ENCODE measurements at places on chromosomes 1 and 21. TPM values are rescaled to one million over a fixed set of nuclear protein-coding genes. Genes with fewer than 3 reads are reported as not detected.

GRCh38 chr1:18945401-18945849 lies 11.1 kb downstream of the IFFO2 start:
- no peak for DNase-seq

DNA sequence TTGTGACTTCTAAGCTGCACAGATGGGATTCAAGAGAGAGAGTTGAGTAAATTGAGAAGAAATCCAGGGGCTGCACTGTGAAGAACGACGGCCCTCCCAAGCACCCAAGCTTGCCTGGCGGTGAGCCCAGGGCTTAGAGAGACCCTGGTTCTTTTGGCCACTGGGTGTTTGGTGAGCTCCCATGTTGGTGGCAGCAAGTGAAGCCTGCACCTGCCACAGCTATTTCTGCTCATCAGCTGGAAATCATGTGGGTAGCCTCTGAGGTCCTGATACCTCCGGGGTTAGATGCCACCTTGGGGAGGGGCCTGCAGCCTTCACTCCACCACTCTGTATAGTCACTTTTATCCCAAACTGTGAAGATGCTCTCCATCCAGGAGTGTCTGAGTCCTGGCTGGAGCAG lies 6.2 kb upstream of the BTG2 start:
- DNase-seq: no peak

DNA sequence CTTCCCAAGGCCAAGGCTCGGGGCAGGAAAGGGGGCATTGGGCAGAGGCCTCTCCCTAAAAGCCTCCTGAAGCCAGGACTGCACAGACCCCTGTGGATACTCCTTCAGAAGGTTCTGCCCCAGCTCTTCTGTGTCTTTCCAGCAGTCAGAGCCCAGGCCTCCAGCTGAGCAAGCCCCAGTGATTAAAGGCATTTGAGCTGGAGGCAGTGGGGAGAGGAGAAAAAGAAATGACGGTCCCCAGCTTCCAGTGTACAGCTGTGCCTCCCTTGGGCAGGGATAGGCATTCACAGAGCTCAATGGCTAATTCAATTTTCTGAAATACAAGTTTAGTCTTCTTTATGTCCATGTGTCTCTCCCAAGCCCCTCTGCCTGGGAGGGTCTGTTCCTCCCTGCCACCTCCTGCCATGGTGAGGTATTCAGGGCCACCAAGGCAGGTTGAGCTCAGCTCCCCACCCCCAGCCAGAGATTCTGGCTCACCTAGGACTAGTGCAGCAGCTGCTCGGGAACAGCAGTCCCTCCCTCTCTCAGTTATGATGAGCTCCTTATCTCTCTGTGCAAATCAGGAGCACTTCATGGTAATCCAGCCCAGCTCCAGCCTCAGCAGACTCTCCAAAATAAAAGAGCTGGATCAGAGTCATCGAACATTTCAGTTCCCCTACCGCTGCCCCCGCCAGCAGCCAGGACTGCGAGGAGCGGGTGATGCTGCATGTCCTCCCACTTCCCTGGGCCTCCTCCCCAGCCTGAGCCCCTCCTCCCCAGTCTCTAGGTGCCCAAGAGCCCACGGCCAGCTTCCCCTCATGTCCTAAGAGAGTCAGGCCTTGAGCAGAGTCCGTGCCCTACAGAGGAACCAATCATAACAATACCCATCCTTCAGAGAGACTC lies 208.4 kb upstream of the ZC3H12A start:
- DNase-seq: no peak

- no peak for DNase-seq
These were observed 24.0 kb downstream of the MRAP start for GRCh38 chr21:32322676-32323075.

GRCh38 chr1:39082811-39083576 lies 56.8 kb downstream of the NDUFS5 start:
- no peak for DNase-seq

DNA sequence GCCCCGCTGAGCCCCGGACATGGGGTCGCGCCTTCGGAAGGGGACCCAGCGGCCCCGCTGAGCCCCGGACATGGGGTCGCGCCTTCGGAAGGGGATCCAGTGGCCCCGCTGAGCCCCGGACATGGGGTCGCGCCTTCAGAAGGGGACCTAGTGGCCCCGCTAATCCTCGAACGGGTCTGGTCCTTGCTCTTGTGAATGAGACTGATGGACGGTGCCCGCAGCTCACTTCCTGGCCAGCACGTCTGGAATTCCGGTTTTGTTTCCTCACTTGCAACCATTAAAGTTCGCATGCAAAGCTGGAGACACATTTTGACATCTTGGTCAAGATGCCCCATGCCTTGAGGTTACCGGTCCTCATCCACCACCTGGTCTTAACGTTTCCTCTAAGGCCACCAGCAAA lies 5.6 kb downstream of the WRAP73 start:
- no peak for DNase-seq

DNA sequence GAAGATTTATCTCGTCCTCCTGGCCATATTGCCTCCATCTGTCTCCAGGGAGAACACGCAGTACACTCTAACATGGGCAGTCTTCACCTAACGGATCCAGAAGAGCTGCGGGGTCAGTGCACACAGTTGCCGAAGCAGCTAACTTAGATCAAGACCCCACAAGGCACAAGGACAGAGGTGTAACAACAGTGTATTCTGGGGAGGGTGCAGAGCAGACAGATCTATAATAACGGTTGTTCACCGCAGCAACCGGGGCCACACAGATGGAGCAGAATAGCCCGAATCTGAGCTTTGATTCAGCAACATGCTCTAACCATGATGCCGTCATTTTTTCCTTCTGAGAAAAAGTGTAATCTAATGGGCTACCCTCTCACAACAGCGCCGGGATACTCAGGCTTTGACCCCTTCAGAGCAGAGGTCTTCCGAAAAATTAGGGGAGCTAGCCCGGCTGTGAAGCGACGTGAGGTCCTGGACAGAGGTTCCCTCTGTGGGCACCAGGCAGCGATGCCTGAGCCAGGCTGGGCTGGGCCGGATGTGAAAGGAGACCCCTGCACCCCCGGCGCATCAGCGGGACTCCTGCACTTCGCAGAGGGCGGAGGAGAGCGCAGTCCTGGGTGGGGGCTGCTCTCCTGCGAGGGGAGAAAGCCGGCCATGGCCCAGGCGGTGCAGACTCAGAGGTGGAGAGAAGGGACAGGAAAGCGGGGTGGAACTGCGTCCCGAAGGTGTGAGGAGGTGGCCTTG lies 57.5 kb downstream of the BCL9 start:
- peak; percentile 61 for DNase-seq

GRCh38 chr21:16285605-16286126 lies 555.9 kb downstream of the USP25 start:
- DNase-seq: no peak

DNA sequence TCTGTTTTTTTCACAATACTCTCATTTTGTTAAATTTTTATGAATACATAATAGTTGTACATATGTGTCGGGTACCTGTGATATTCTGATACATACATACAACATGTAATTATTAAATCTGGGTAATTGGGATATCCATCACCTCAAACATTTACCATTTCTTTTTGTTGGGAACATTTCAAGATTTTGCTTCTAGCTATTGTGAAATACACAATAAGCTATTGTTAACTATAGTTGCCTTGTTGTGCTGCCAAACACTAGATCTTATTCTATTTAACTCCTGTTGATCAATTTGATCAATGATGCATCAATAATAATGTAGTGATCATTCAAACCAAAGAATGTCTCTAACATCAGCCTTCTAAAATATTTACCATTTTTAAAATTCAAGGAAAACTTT lies 234.6 kb upstream of the NR5A2 start:
- DNase-seq: no peak

GRCh38 chr1:12690156-12690555 lies 25.8 kb upstream of the AADACL3 start:
- no peak for DNase-seq

GRCh38 chr1:150061632-150062101 lies 5.9 kb upstream of the VPS45 start:
- no peak for DNase-seq

DNA sequence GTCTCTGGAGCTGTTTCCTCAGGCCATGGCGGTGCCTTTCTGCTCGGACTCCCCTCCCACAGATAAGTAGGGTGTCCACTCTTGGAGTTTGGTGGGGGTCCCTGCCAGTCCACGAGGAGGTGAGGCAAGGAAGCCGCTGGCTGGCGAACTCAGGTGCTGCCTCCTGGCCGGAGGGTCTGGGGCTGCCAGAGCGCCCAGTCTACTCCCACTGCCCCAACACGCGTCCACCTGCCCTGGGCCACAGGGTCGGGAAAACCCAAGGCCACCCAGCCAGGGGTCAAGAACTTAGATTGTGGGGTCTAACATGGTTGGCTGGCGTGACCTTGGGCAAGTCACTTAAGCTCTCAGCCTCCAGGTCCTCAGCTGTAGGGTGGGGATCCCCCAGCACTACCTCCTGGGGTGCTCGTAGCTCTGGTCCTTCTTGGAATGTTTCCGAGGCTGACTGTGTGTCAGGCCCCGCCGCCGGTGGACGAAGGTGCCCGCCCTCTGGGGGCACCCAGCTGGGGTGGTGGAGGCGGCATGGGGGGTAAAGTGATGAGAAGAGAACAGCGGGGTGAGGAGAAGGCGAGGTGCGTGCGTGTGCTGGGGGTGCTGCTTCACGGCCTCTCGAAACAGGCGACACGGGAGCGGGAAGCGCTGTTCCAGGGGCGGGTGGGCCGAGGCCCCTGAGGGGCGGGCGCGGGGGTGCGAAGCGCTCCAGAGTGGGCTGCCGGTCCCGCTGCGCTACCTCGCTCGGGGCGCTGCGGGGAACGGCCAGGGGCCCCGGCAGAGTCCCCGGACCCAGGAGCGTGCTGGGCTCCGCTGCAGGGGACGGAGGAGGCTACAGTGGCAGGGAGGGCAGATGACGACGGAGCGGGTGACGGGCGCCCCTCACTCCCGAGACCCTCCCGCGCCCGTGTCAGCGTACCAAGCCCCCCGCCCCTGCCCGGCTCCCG lies 1.2 kb downstream of the SH2D5 start:
- no peak for DNase-seq

DNA sequence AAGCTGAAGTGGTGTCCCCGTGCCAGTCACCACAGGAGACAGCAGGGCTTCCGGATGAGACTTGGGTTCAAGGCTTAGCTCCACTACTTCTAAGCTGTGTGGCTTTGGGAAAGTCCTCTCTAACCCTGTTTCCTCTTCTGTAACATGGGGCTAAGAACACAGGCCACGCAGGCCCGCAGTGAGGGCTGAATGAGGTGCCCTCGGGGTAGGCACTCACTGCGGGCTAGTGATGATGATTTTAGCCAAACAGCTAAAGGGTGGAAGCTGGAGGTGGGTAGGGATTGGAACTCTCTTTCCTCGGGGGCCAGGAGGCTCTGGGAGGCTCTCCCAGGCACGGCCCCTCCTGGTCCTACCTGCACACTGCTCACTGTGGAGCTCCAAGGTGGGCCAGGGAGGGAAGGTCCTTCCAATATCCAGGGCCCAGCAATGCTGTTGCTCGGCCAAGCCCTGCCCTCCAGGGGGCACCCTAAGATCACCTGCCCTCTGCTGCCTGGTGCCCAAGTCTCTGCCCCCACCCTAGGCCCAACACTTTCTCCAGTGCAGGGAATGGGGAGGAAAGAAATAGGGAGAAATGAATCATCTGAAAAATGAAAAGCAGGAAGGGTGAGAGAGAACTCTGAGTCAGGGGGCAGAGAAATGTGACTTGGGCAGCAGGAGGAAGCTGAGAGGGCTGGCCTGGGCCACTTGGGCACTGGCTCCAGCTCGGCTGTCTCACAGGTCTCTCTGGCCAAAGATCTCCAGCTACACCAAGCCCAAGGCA lies 19.2 kb upstream of the EVA1B start:
- peak; percentile 68 for DNase-seq

DNA sequence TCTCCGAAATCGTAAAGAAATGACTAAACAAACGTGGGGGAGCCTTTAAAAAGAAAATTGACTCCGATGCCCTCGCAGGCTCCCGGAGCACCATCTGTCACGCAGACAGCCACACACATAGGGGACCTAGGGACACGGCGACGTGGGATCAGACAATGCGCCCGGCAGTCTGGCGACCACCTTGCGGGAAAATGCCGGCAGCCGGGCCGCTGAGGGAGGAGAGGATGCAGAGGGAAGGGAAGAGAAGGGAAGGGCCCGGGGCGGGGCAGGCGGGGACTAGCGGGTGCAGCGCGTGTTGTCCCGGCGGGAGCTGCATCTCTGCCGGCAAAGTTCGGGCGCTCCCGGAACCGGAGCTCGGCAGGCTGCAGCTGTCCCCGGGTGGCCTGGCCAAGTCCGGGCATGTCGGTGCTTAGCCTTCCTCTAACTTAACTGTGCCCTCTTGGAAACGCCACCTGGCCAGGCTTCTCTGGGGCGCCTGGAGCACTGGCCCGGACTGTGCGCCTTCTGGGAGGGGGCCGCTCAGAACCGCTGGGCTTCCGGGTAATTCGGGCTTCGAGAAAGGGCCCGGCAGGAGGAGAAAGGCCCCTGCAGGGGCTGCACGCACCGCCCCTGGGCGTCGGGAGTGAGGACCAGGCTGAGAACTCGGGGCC lies 1.8 kb downstream of the NHLH2 start:
- no peak for DNase-seq

DNA sequence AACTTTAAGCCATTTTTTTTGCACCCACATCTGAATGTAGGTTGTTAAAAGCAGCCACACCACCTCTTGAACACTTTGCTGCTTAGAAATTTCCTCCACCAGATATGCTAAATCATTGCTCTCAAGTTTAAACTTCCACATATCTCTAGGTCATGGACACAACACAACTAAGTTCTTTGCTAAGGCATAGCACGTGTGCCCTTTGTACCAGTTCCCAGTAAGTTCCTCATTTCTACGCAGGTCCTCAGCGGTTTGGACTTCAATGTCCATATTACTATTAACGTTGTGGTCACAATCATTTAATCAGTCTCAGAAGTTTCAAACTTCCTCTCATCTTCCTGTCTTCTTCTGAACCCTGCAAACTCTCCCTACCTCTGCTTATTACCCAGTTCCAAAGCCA lies 661.6 kb upstream of the PKN2 start:
- no peak for DNase-seq

GRCh38 chr1:93446837-93447451 lies 974 bp upstream of the FNBP1L start:
- no peak for DNase-seq

- no peak for DNase-seq
These were observed 53.4 kb downstream of the GALNT2 start for GRCh38 chr1:230120289-230120920.

LYPD8 gene
- total RNA-seq: not detected

CD5L gene
- not detected for total RNA-seq

ILDR2 gene
- 7.9 TPM for total RNA-seq

CR1L gene
- total RNA-seq: not detected

TBX19 gene
- 2.0 TPM for total RNA-seq

SDCCAG8 gene
- 27.1 TPM for total RNA-seq

ERRFI1 gene
- 1.5 TPM for total RNA-seq

CA14 gene
- total RNA-seq: not detected

NCF2 gene
- 6.0 TPM for total RNA-seq
